ENCODE measurements at places on chromosomes 7 and 10. TPM values are rescaled to one million over a fixed set of nuclear protein-coding genes. Genes with fewer than 3 reads are reported as not detected.

The ICA1 gene
- total RNA-seq, result not detected

The NUTM2B gene
- 0.80 TPM for total RNA-seq

The KLF14 gene
- 0.27 TPM for total RNA-seq

The SLC26A3 gene
- total RNA-seq, result not detected

The CTAGE8 gene
- total RNA-seq, result 1.4 TPM

The CHRM2 gene
- not detected for total RNA-seq

The ZMIZ2 gene
- 442 TPM for total RNA-seq

The UCMA gene
- total RNA-seq, result not detected

The NYAP1 gene
- not detected for total RNA-seq

The GRID2IP gene
- total RNA-seq, result 1.7 TPM

The AHCYL2 gene
- total RNA-seq, result 26.2 TPM

The NEUROG3 gene
- not detected for total RNA-seq

The CLRN3 gene
- total RNA-seq, result not detected

The SUN3 gene
- total RNA-seq, result not detected

The WDFY4 gene
- 560 TPM for total RNA-seq

The GPR26 gene
- total RNA-seq, result not detected

The CYP2C19 gene
- not detected for total RNA-seq

The COBL gene
- total RNA-seq, result not detected

The RELN gene
- not detected for total RNA-seq

The NXPH1 gene
- total RNA-seq, result not detected

The MALSU1 gene
- total RNA-seq, result 40.8 TPM

The GJD4 gene
- total RNA-seq, result not detected

The RAPGEF5 gene
- 37.6 TPM for total RNA-seq

The ATOH7 gene
- not detected for total RNA-seq

The NPC1L1 gene
- total RNA-seq, result not detected

The NPVF gene
- total RNA-seq, result not detected

The CYP3A5 gene
- not detected for total RNA-seq

The EMX2 gene
- total RNA-seq, result not detected

The LRGUK gene
- 0.87 TPM for total RNA-seq

The CPA4 gene
- total RNA-seq, result not detected
